Dorsolateral prefrontal cortex (tissue), 122 donors: ENCODE measurements at places on chromosomes 4 and X. TPM values are rescaled to one million over a fixed set of nuclear protein-coding genes. Genes with fewer than 3 reads are reported as not detected.

The GAGE1 gene
- not detected for total RNA-seq

The GPR119 gene
- total RNA-seq, result not detected

The UCP1 gene
- total RNA-seq, result not detected

The F9 gene
- total RNA-seq, result not detected

The ODAM gene
- not detected for total RNA-seq

The DAPP1 gene
- total RNA-seq, result 0.89 TPM

The PDZD4 gene
- total RNA-seq, result 351 TPM

The DGAT2L6 gene
- total RNA-seq, result not detected

The ADGRL3 gene
- total RNA-seq, result 109 TPM

The DGKK gene
- not detected for total RNA-seq

The FRMD7 gene
- not detected for total RNA-seq

The SYTL4 gene
- total RNA-seq, result 18.6 TPM

The SORCS2 gene
- 43.9 TPM for total RNA-seq

The MND1 gene
- 0.99 TPM for total RNA-seq

The UGT2B17 gene
- 0.30 TPM for total RNA-seq

The ETDC gene
- total RNA-seq, result not detected

The AMOT gene
- total RNA-seq, result 75.3 TPM

The BMPR1B gene
- 29.2 TPM for total RNA-seq

The GCNA gene
- 8.2 TPM for total RNA-seq

The PSAPL1 gene
- total RNA-seq, result not detected

The HSPA4L gene
- total RNA-seq, result 60.1 TPM

The ADRA2C gene
- total RNA-seq, result 4.8 TPM

The NELFA gene
- total RNA-seq, result 62.9 TPM

The IL2 gene
- total RNA-seq, result not detected

The SERPINA7 gene
- not detected for total RNA-seq

The ANXA10 gene
- not detected for total RNA-seq

The MAPK10 gene
- 462 TPM for total RNA-seq

The EREG gene
- total RNA-seq, result not detected
